Activated CD4-positive, alpha-beta T cell treated with anti-CD3 and anti-CD28 coated beads for 36 hours (primary cell): ENCODE measurements at places on chromosomes 2 and 18. TPM values are rescaled to one million over a fixed set of nuclear protein-coding genes. Genes with fewer than 3 reads are reported as not detected.

GRCh38 chr18:9233771-9234440 is 97.3 kb downstream of the ANKRD12 start:
- DNase-seq, result no peak

Gene STARD6
- total RNA-seq, result 0.23 TPM

Gene ALKAL2
- not detected for total RNA-seq

Gene FEZ2
- total RNA-seq, result 12.2 TPM

Gene IL1R1
- 21.8 TPM for total RNA-seq

Gene REG3G
- not detected for total RNA-seq

Gene METTL4
- total RNA-seq, result 12.8 TPM

- peak; percentile 3 for DNase-seq
Measured at GRCh38 chr2:120766470-120767351, 31.0 kb downstream of the GLI2 start.

- DNase-seq, result no peak
Measured at GRCh38 chr2:160045703-160046210, 16.7 kb downstream of the PLA2R1 start.

DNA sequence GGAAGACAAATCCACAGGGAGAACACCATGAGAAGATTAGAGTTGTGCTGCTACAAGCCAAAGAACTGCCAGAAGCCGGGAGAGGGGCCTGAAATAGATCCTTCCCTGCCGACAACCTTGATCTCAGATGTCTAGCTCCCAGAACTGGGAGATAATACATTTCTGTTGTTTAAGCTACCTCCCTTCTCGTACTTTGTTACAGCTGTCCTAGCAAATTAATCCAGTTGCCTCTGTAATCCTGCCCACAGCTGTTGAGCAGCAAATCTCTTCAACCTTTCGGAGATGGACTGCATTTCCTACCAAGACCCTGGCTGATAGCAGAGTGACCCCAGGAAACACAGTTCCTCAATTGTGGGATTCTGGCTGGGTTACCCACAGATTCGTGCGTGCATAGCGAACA is 2.6 kb upstream of the TBC1D8 start:
- DNase-seq, result no peak

GRCh38 chr2:26269571-26270158 is 24.9 kb downstream of the HADHB start:
- DNase-seq, result no peak

DNA sequence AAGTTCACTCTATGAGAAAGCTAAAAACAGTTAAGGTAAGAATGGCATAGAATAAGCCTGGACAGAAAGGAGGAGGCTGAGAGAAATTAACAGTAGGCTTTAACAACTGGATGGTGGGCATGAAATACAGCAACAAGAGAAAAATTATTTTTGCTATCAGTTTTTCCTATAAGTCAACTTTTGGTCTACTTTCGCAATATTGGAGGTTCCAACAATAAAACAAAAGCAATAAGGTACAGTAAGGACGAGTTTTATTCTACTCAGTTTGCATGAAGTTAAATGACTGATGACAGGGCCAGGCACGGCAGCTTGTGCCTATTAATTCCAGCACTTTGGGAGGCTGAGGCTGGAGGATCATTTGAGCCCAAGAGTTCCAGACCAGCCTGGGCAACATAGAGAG is 17.3 kb downstream of the RAB1A start:
- no peak for DNase-seq

- no peak for DNase-seq
Measured at GRCh38 chr2:105680357-105680756, 64.4 kb upstream of the NCK2 start.

Gene LAPTM4A
- total RNA-seq, result 41.9 TPM

GRCh38 chr2:15223887-15224286 is 337.2 kb downstream of the NBAS start:
- no peak for DNase-seq

Gene ATL2
- total RNA-seq, result 29.9 TPM

DNA sequence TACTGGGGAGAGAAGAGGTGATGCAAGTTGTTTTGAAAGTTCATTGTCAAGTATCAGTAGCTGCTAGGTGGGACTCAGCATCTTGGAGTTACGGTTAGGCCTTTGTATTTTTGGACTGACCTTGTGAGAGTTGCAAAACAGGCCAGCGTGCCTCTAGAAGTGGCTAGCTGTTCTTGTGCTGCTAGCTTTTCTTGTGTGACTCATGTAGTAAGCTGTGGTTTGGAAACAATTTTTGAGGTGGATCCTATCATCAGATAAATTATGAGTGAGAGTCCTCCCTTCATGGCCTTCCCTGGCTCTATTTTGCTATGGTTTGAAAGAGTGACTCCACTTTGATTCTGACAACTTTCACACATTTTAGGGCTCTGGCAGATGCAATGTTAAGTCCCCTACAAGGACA is 409.2 kb upstream of the HS6ST1 start:
- DNase-seq, result no peak

GRCh38 chr18:70554854-70555445 is 266.1 kb downstream of the SOCS6 start:
- DNase-seq, result no peak

Gene LIMS4
- total RNA-seq, result 0.16 TPM

Gene GKN2
- not detected for total RNA-seq

Gene NOL4
- not detected for total RNA-seq

DNA sequence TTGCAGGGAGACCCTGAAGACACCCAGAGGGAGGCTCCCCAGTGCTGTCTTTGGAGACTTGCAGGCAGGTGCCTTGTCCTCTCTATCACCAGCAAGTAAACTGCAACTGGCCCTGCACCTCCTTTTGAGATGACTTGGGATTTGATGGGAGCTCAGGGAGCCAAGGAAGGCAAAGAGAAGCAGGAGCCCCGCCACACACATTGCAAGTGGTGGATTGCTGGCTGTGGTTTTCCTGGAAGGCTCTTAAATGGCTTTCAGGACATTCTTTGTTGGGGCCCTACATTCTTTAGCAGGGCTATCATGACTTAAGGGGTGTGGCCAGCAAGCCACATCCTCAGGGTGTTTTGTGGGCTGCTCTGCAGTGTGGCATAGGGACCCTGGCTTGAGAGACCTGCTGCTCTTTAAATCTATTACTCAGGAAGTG is 39.9 kb upstream of the CDC42EP3 start:
- DNase-seq, result peak; percentile 30

Gene PMAIP1
- total RNA-seq, result 58.7 TPM

Gene TRABD2A
- total RNA-seq, result 37.2 TPM

DNA sequence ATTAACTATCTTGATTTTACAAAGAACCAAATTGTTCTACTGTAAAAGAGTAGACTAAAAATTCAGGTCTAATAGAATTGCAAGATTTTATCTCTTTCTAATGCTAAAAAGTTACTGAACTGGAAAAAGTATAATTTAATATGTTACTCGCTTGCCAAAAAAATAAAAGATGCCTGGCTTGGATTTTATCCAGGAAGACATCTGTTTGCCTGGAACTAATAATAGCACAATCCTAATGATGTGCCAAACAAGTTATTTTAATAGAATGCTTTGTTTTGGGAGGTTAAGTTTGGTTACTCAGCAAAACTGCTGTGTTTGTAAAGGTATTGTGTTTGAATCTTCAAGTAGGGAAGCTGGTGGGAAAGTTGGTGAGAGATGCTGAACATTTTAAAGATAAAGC is 19.4 kb upstream of the ZSWIM2 start:
- DNase-seq, result no peak

Gene MEP1B
- not detected for total RNA-seq

- no peak for DNase-seq
Measured at GRCh38 chr18:5417342-5417741, 121.8 kb upstream of the ZBTB14 start.

DNA sequence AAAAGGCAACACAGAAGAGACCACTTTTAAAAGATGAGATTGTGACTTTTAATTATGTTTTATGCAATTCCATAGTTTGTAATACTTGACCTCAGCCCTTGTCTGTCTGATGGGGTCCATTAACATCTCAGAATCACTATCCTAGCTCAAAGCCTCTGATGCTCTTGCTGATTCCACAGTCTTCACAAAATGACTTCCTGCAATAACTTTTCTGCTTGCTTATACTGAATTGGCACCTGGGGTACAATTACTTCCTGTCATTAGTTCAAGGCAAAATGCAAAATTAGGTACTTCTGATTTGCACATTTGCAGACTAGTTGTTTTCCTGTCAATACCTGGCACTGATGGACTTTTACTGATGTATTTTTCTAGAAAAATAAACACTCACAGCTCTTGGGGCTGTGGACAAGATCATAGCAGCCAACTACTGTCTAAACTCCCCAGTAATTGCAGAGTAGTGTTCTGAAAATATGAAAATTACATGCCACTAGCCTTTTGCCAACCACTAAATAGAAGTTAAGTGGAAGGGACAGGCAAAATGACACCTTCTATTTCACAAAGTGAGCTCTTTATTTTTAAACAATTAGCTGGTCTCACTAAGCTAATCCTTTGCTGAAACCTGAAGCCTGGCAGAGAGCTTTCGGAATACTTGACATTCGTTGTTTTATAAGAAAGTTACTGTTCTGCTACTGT is 129.1 kb downstream of the PIEZO2 start:
- DNase-seq, result no peak

Gene CIB4
- not detected for total RNA-seq

Gene IL1F10
- total RNA-seq, result not detected

Gene MYO5B
- 0.18 TPM for total RNA-seq

Gene IL18R1
- 22.4 TPM for total RNA-seq

Gene CXCR1
- not detected for total RNA-seq

DNA sequence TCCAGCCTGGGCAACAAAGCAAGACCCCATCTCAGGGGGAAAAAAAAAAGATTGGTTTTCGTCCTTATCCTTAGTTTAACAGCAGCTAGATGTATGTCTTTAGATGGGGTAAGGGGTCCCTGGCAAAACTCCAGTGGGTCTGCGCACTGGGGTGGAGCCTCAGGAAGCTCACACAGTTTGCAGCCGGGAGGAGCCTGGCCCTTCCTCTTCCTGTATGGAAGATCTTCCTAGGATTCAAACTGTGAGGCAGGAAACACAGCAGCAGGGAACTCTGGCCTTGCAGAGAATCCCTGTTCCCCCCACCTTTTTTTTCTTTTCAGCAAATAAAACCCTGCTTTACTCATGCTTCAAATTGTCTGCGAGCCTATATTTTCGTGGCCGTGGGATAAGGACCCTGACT is 12.5 kb upstream of the GRP start:
- DNase-seq, result no peak

DNA sequence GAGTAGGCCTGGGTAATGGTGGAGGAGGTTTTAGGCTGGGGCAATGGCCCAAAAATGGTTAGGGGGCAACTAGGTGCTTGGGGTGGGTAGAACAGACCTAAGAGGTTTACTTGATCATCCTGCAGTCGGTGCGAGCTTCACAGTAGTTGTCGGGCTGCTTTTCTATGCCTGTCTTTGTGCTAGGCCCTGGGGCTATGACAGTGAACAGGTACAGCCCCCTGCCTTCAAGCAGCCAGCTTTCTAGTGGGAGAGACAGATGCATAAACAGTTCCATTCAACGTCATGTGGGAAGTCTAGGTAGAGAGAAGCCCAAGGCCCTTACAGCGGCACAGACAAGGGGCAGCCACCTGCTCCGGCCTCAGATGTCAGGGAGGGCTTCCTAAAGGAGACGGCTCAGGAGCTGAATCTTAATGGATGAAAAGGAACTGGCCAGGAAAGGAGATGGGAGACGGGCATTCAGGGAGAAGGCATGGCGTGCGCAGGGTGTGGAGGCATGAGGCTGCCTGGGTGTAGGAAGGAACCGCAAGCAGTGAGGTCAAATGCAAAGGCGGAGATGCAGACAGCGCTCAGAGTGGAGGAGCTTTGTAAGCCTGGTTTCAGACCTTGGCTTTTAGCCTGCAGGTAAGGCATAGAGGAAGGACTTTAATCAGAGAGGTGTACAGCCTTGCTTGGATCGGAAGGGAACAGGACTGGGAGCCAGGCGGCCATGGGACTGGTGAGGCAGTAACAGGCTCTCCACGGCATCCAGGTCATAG is 6.0 kb downstream of the CTIF start:
- DNase-seq, result no peak

- no peak for DNase-seq
Measured at GRCh38 chr2:108918156-108918874, 70.7 kb downstream of the EDAR start.

Gene CDK15
- total RNA-seq, result not detected

DNA sequence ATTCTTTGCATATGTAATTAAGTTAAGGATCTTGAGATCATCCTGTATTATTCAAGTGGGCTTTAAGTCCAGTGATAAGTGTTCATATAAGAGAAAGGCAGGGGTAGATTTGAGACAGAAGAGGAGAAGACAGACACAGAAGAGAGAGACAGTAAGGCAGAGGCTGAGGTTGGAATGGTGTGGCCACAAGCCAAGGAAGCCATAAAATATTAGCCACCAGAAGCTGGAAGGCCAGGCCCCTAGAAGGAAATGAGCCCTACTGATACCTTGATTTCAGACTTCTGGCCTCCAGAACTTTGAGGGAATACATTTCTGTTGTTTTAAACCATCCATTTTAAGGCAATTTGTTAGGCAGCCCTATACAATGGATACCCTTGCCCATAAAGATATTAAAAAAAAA is 66.9 kb upstream of the DLX2 start:
- DNase-seq, result no peak

DNA sequence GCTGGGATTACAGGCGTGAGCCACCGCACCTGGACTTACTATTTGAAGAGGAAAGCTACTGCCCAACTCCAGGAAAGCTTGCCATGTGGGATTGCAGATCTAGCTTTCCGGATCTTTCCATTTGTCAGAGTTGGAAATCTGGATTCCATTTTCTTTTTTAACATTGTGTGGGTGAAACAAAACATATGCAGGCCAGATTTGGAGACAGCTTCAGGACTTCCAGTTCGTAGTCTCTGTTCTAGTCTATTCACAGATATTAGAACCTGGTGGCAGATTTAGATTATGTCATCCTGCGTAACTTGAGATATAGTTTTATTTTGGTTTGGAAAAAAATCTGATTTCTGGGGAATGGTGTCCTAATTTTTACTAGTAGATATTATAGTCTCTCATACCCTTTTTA is 70.5 kb downstream of the ZNF236 start:
- DNase-seq, result no peak

Gene CYP26B1
- not detected for total RNA-seq

Gene CBLN2
- not detected for total RNA-seq

DNA sequence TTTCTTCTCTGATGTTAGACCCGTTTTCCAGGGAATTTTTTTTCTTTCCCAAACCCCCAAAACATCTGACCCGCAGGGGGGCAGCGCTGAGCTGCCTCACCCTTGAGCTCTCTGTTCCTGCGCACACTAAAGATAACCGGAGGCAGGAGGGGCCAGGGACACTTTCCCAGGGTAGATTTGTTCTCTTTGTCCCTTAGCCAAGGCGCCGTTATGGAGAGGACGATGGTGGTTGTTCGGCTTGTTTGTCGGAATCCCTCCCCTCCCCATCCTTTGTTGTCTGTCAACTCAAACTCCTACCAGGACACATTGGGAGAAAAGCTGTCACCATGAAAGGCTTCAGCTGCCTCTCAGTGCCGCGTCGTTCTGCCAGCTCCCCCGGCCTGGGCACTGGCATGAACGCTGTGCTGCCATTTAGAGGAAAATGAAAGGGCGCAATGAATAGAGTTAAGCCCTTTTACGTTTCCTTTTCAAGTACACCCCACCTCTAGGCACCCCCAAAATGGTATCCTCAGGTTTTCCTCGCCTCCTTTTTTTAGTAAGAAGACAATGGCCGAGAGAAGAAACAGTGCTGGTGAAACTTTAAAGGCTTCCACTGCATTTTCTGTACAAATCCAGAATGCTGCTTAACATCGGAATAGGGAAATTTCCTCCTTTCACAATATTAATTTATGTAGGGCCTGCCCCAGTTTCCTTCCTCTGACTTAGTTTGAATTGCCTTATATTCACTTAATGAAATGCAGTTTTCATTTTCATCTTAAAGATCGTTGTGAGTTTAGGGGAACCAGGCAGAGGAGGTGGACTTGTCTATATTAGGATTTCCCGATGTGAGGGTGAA is 62.1 kb downstream of the RND3 start:
- DNase-seq, result no peak
